GM12878 (cell line): ENCODE measurements at places on chromosomes 11 and 22.

GRCh38 chr11:129922674-129923073 is 27.3 kb upstream of the NFRKB start:
- no peak for DNase-seq

DNA sequence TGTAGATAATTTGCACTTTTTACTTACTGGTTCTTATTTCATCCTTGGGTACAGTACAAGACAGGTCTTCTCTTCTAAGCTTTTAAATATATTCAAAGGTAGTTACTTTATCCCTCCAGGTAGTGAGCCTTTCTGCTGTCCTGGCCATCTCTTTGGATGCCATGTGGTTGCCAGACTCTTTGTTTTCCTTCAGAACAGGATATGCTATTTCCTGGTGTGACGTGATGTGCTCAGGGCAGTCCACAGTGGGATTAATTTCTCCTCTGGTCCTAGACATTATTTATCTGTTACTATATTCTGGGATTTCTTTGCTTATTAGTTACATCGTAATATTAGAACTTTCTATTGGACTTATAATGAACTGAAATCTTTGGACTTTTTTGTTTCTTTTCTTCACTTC is 63.7 kb downstream of the PPP6R3 start:
- DNase-seq = no peak

DNA sequence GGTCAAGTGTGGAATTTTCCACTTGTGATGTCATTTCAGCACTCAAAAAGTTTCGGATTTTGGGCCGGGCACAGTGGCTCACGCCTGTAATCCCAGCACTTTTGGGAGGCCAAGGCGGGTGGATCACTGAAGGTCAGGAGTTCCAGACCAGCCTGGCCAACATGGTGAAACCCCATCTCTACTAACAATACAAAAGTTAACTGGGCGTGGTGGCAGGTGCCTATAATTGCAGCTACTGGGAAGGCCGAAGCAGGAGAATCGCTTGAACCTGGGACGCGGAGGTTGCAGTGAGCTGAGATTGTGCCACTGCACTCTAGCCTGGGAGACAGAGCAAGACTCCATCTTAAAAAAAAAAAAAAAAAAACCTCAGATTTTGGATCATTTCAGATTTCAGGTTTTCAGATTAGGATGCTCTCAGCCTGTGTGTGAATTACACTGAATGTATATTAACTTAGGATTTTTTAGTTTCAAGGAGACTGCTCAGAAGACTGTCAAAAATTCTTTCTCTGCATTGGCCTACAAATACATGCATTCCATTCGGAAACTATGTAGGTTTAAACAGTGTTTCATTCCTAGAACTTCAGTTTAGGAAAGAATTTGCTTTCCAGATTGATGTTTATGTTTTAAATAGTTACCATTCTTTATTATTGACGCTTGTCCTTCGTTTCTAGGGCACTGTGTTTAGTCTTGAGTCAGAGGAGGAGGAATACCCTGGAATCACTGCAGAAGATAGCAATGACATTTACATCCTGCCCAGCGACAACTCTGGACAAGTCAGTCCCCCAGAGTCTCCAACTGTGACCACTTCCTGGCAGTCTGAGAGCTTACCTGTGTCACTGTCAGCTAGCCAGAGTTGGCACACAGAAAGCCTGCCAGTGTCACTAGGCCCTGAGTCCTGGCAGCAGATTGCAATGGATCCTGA is 48.0 kb downstream of the BID start:
- DNase-seq = no peak

GRCh38 chr11:6563121-6563619 is 40.2 kb downstream of the RRP8 start:
- no peak for DNase-seq

- DNase-seq = no peak
Observed at GRCh38 chr11:27857014-27857413, 156.8 kb upstream of the BDNF start.

DNA sequence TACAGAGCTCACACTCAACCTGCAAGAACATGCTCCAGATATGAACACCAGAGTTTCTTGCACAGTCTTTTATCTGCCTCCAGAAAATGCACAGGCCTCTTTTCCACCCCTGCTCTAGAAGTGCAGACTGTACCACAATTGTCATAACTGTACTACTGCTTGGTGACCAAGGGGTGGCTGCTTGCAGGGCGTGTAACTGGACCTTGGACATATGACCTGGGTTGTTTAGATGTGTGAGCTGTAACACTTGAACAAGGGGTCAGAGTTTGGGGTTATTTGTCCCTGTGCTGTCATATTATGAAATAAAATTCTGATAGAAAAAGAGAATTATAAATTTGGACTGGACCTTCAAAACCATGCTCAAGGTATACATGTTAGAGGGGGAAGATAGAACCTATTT is 1185.5 kb downstream of the FAM181B start:
- no peak for DNase-seq

DNA sequence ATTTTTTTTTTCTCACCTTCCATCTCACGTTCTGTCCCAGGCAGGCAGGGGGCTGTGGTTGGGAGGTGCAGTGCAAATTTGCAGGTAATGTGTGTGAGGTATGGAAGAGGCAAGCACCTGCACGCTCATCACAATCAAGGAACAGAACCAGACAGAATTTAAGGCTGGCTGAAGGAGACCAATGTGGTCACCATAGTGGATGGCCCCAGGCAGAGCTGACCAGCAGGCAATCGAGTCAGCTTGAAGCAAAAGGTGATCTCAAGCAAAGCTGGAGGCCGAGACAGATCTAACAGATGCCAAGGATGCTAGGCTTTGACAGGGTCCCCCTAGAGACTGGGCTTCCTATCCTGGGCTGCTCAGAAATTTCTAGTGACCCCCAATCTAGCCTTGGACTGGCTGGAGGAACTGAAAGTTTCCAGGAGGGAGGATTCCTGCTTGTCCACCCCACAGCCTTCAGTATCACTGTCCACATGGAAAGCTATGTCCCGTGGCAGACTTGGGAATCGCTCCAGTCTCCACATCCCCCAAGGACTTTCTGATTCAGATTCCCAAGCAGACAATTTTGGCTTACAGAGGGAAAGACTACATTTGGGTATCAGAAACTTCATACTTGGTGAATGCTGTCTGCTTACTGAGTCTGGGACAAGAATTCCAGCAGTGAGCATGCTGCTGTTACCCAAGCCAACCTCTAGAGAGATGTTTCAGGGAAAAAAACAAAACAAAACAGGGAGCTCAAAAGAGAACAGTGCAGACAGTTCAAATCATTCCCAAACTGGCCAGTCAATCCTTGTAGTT is 9.0 kb upstream of the MICAL3 start:
- DNase-seq = no peak

DNA sequence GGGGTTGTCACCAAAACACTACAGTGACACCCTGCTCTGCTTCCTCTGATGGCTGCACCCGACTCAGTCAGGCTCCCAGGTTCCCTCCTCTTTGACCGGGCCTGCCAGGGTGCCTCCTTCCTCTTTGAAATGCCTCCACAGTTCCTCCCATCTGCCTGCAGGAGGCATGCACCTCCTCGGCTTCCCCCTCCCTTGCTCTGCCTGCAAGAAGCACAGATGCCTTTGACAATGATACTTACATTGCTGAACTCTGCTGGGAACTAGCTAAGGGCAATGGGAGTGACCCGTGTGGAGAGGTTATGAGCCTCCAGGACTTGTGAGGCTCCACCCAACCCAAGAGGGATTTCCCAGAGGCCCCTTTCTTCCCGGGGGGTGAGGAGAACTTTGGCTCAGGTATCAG is 674.1 kb downstream of the OPCML start:
- DNase-seq = no peak

DNA sequence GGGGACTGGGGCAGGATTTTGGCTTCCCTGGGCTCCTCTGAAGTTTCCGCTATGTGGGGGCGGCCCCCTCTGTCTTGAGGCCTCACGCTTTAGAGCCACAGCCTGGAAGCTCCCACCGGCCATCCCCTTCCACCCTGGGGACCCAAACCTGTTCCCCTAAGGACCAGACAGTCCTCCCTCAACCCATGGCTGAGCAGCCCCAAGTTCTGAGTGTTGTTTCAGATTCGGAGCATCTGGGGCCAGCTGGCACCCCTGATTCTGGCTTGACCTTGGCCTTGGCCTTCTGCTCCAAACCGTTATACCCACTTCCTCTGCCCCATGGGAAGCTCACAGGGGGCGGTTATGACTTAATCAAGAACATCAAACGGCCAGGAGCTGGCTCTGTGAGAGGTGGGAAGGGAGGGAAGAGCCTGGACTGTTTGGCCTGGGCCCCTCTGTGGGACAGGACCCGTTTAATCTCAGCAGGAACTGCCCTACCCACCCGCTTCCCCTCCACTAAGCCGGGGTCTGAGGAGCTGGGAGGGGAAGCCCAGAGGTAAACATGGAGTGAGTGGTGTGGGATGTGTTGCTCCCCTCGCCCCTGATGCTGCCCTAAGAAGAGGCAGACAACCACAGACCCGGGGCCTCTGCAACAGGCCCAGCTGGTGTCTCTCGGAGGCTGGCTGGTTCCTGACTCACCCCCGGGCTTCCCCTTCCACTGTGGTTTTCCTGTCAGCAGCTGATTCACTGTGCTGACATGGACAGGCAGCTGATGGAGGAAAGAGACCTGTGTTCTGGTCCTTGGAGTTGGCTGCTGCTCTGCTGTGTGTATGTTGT is 3.4 kb downstream of the CD82 start:
- DNase-seq = peak; percentile 63

DNA sequence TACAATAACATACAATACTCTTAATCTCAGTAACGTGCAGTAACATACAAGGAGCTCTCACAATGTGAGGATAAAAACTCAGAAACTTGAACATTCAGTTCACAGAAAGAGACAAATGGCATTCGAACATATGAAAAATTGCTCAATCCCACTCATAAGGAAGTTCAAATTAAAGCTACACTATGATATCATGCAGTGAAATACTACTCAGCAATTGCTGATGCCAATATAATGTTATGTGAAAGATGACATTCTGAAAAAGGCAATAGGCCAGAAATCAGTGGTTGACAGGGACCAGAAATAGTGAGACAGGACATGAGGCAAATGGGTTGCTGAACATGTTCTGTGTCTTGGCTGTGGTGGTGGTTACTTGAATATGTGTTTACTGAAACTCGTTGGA is 33.7 kb upstream of the PITPNB start:
- no peak for DNase-seq

DNA sequence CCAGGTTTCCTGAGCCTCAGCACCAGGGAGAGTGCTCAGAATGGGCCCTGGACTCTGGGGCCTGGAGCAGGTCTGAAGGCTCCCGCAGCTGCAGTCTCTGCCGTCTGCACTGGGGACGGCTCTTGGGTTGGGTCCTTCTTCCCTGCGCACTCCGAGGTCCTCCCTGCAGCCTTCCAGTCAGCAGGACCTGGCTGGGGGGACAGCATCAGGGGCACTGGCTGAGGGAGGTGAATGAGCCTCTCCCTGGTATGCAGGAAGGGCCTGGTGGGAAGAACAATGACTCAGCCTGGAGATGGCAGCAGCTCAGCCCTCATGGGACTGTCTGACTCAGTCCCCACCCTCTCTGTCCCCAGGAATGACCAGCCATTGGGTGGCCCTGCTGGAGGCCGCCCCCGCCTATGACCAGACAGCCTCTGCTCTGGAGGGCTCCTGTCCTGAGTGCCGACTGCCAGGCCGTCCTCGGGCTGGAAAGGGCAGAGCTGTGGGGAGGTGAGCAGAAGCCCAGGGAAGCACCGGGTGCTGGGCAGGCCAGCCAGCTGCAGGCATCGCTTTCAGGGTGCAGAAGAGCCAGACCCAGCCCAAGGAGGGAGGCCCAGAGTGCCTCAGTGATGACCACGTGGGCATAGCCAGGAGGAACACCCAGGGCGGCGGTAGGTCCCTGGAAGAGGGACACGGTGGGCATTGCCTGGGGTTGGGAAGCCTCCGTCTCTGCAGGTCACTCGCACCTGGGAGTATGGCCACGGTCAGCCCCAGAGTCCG is 455.0 kb downstream of the BRD1 start:
- no peak for DNase-seq

DNA sequence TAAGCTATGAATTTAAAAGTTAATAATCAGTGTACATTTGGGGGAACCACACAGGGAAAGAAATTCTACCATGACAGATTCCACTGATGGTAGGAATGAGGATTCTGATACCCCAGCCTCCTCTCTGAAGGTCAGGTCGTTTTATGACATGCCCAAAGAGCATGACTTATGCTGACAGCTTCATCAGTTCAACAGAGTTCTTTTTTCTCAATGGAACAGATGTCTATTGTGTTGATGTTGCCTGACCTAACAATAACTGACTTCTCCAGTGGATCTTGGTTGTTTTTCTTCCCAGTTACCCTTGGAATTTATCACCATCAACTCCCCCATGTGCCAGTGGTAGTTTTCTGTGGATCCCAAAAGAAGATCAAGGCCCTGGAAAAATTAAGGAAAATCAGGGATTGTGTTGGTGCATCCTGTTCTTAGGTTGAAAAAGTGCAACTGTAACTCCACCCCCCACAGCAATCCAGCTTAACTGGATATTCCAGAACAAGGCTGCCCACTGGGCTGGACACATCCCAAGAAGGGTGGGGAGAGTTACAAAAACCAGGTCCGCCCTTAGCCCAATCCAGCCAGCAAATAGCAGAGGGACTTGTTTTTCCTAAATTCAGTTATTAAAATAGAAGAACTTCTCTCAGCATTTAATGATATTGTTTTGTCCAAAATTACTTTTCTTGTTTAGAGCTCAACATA is 31.5 kb upstream of the CAT start:
- DNase-seq = no peak

DNA sequence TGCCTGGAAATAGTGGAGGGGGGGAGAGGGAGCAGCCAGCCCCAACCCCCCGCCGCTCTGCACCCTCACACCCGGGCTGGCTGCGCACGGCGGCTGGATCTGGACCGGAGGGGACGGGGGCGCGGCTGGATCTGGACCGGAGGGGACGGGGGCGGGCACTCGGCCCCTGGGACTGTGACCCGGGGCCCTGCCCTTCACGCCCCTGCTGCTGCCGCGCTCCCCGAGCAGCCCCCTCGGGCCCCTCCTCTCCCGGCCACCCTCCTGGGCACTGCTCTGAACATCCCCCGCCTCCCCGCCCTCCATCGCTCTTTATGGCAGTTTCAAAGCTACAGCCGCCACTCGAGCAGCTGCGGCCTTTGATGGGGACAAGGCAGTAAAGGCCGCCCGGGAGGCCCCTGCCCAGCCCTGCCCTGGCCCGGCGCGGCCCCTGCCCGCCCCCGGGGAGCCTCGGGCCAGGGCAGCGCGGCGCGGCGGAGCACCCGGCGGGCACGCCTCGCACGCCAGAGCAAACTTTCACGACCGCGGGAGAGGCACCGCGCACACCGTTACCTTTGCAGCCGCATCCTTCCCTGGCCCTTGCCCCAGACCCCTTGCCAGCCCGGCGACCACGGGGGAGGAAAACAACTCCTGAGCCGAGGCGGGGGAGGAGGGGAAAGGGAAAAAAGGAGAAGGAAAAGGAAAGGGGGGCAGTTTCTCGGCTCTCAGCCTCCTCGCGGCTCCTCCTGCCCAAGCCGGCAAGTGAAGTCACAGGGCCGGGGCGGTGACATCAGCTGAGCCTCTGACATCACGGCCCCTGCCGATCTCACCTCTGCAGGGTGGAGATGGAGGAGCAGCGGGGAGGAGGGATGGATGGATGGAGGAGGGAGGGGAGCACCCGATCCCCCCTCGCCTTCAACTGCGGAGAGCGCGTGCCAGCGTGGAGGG is 13.1 kb upstream of the TCF20 start:
- no peak for DNase-seq

- no peak for DNase-seq
Observed at GRCh38 chr11:126115816-126116331, 53.2 kb upstream of the CDON start.
